ENCODE measurements at places on chromosomes 5 and 9.

DNA sequence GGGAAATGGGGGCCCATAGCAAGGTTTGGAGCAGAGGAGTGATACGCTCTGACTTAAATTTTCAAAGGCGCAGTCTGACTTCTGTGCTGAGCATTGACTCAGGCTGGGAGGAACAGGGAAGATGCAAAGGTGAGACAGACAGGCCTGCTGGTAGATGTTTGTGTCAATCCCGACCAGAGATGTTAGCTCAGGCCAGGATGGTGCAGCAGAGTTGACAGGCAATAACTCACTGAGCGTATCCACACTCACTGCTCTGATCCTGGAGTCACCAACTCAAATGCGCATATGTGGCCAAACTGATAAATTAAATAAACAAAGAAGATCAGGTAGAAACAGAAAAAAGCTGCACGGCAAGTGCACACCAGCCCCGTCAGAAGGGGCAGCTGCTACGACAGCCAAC, 95.3 kb downstream of the SPOCK1 start:
- no peaks in the 10 kb centered on the region for H3K36me3 ChIP-seq

- H3K4me3 ChIP-seq: no peak overlapping the region
- DNase-seq: no peak
- no peak overlapping the region for H3K27ac ChIP-seq
- no peaks in the 10 kb centered on the region for H3K36me3 ChIP-seq
- H3K27me3 ChIP-seq: no peaks in the 10 kb centered on the region
- peaks cover 5% of the 10 kb centered on the region for H3K4me1 ChIP-seq
These were observed 1138.9 kb upstream of the WWC1 start for GRCh38 chr5:167152561-167152960.

DNA sequence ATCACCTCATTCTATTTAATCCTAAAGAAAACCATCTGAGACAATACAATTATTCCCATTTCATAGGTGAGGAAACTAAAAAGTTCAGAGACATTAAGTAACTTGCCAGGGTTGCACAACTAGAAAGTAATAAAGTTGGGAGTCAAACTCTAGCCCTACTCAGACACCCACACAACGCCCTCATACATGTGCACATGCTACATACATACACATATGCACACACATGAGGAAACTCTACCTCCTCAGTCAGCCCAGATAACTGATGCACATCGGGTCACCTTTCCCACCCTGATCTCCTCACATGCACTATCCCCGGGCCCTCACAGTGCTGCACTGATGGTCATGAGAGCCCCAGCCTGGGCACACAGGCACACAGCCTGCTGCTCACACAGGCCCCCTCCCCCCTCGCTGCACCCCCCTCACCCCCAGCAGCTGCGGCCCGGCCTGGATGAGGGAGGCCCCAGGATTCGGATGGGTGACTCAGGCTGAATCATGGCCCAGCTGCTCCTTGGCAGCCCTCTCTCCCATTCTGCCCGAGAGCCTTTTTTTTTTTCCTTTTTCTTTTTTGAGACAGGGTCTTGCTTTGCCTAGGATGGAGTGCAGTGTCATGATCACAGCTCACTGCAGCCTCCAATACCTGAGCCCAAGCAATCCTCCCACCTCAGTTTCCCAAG, 5.0 kb upstream of the GPRIN1 start:
- no peaks in the 10 kb centered on the region for H3K36me3 ChIP-seq
- DNase-seq: no peak
- no peak overlapping the region for H3K4me3 ChIP-seq
- H3K4me1 ChIP-seq: no peaks in the 10 kb centered on the region
- H3K27ac ChIP-seq: no peak overlapping the region
- peaks cover 37% of the 10 kb centered on the region for H3K27me3 ChIP-seq

DNA sequence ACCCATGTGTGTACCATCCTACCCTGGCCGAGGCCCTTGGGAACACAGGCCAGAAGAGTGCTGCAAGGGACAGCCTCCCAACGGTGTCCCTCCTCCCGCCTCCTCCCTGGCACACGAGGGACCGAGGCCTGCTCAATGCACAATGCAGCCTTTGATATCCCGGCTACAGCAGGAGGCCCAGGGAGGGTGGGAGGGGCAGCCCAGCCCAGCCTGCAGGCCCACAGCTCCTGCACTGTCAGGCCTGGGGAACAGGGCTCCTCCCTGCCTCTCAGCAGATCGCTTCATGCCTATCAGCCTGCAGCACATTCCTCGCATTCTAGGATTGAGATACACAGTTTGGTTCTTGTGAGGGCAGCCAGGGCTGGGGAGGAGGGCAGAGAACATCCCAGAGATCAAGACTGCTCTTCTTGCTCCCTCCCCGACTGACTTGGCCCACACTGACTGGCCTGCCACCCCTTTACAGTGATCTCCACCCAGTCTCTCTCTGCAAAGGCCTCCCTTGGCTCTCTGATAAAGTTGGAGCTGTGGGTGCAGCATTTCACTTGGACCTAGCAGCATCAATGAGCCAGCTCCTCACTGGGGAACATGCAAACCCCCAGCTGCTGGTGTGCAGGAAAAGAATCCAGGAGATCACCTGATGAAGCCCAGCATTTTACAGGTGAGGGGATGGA, at the start of gene SH3TC2:
Gene SH3TC2, minus strand, starts transcription at position 46 of the 671 bp plus-strand sequence. Its CDS starts 40 bp downstream, at position 6.
- H3K36me3 ChIP-seq: no peaks in the 10 kb centered on the region
- H3K27me3 ChIP-seq: no peaks in the 10 kb centered on the region
- DNase-seq: peak; percentile 59
- H3K4me1 ChIP-seq: peaks cover 5% of the 10 kb centered on the region

- DNase-seq: no peak
- no peak overlapping the region for H3K27ac ChIP-seq
- H3K36me3 ChIP-seq: no peaks in the 10 kb centered on the region
- H3K4me3 ChIP-seq: no peak overlapping the region
- no peaks in the 10 kb centered on the region for H3K4me1 ChIP-seq
These were observed 516.6 kb upstream of the MEF2C start for GRCh38 chr5:89399548-89399947.

- H3K27ac ChIP-seq: no peak overlapping the region
- H3K36me3 ChIP-seq: no peaks in the 10 kb centered on the region
- no peaks in the 10 kb centered on the region for H3K27me3 ChIP-seq
- no peak for DNase-seq
These were observed 21.4 kb upstream of the TRMT10B start for GRCh38 chr9:37732086-37732741.

GRCh38 chr5:73201547-73202513, 28.8 kb downstream of the TMEM174 start:
- DNase-seq: peak; percentile 99
- no peak overlapping the region for H3K4me3 ChIP-seq
- H3K36me3 ChIP-seq: no peaks in the 10 kb centered on the region
- H3K4me1 ChIP-seq: peaks cover 4% of the 10 kb centered on the region
- no peak overlapping the region for H3K27ac ChIP-seq

- no peak overlapping the region for H3K27ac ChIP-seq
- H3K27me3 ChIP-seq: peaks cover 18% of the 10 kb centered on the region
- no peaks in the 10 kb centered on the region for H3K36me3 ChIP-seq
- no peaks in the 10 kb centered on the region for H3K4me1 ChIP-seq
These were observed 116.3 kb downstream of the MED27 start for GRCh38 chr9:131963072-131964030.

DNA sequence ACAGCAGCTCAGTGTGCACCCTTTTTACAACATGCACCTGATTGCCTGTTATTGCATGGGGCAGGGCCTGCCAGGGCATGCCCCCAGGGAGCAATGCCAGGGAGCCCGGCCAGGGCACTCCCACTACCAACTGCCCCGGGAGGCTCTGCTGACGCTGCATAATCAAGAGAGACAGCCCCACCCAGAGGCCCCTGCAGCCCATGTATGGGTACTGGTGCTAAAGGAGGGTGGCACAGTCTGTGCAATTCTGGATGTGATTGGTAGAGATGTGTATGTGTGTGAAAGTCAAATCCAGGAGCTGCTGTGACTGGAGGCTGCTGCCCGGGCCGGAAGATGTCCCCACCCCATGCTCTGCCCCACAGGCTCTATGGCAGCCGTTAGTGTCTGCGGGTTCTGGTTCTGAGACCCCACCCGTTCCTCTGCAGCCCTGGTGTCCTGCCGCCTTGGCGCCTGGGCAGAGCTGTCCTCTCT, 3.9 kb upstream of the NEURL1B start:
- no peaks in the 10 kb centered on the region for H3K27me3 ChIP-seq
- H3K4me3 ChIP-seq: no peak overlapping the region
- no peaks in the 10 kb centered on the region for H3K4me1 ChIP-seq
- H3K27ac ChIP-seq: no peak overlapping the region

All from H1 (cell line).